ENCODE measurements at places on chromosomes 11 and 22. TPM values are rescaled to one million over a fixed set of nuclear protein-coding genes. Genes with fewer than 3 reads are reported as not detected.

Gene HTR3A
- not detected for total RNA-seq

Gene OR5B21
- total RNA-seq = not detected

GRCh38 chr11:67562963-67563704 is 20.5 kb upstream of the GSTP1 start:
- no peak for DNase-seq

GRCh38 chr11:10474551-10474950 is 19.5 kb downstream of the AMPD3 start:
- no peak for DNase-seq

DNA sequence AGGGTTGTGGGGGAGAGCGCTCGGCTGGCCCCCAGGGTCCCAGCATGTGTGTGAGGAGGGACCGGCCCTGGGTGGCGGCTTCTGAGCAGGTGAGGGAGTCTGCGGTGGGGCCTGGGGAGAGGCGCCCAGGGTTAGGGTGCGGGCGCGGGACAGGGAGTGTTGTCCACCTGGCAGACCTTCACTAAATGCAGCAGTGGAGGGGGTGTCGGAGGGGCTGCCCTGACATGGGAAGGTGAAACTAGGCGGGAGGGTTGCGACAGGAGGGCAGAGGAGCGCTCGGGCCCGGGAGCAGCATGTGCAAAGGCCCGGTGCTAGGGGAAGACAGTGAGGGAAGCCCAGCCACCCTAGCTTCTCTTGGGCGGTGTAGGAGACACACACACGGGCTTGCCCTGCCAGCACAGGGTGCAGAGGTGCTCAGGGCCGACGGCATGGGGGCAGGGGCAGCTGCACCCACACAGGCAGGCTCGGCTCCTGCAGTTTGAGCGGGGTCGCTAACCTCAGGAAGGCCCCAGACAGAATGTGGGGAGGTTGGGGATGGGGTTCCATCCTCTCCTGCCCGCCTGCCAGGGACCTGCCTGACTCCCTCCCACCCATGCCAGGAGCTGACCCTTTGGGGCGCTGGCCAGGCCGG is 22.2 kb downstream of the OTUB1 start:
- DNase-seq = no peak

DNA sequence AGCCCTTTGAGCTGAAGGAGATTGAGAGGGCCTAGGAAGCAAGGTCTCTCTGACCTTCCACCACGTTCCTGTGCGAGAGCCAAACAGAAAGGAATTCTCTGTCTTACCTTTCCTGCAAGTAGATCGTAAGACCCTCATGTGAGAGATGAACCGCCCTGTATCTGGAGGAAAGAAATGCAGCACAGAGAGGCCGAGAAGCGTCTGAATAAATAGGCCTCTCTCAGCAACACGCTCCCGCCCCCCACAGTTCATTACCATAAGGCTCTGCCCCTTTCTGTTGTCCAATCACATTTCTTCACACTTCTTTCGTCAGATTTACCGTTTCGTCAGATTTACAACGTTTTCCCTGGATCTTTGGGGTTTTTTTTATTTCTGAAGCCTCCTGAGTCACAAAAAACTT is 90.3 kb downstream of the BLID start:
- no peak for DNase-seq

Measured in endodermal cell (in vitro differentiated cells).